CD14-positive monocyte (primary cell): ENCODE measurements at places on chromosomes 4 and X. TPM values are rescaled to one million over a fixed set of nuclear protein-coding genes. Genes with fewer than 3 reads are reported as not detected.

Gene DEFB131A
- polyA plus RNA-seq, result not detected

Gene BMP15
- polyA plus RNA-seq, result not detected

Gene ITIH6
- not detected for polyA plus RNA-seq

Gene ELF2
- polyA plus RNA-seq, result 14.0 TPM

DNA sequence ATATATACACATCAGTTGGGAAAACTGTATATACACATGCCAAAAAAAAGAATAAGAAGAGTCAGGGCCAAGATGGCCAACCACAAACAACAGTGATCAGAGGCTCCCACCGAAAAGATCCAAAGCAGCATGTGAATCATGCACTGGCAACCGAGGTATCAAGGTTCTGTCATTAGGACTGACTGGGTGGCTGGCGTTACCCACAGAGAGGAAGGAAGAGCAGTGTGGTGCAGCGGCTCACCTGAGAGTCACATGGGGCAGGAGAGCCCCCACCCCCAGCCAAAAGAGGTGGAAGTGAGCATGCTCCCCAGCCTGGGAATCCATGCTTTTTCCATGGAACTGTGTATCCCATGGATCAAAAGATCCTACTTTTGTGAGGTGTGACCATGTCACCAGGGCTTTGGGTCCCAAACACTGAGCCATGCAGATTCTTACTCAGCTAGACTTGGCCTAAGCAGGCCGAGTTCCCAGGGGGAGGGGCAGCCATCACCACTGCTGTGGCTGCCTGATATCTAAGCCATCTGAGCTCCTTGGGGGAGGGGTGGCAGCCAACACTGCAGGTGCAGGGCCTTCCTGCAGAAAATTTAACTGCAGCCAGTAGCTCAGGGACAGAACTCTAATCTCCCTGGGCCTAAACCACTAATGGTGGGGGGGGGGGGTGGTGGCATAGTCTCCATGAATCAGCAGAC is 52.8 kb downstream of the P2RY10 start:
- no peak for DNase-seq

- peak; percentile 23 for DNase-seq
Observed at GRCh38 chrX:71095981-71096759, 519 bp downstream of the FOXO4 start.

DNA sequence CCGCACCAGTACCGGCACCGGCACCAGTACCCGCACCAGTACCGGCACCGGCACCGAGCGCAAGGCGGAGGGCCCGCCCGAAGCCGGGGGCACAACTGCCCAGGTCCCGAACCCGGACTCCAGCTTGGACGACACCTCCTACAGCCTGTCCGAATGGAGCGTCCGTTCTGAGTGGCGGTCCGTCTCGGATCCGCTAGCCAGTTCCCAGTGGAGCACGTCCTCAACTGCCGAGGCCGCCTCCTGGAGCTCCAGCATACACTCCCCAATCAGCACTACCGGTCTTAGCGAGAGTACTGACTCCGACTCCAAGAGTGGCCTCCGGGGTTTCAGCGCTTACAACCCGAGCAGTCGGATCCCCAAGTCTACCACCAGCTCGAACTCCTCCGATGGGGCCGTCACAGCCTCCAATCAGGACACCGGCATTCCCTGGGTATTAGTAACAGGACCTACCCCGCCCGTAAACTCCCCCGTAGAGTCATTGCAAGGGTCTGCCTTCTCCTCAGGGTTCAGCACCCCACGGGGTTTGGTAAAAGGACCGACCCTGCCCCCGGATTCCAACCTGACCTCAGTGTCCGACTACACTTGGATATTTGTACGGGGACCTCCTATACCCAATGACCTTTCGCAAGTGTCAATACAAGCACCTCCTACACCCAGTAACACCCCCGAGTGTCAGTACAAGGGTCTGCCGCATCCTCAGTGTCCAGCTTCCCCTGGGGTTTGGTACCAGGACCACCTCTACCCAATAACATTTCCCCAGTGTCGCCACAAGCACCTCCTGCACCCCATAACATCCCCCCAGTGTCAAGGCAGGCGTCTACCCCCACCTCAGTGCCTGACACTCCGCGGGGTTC is 721 bp upstream of the MAOA start:
- DNase-seq, result peak; percentile 4

- DNase-seq, result no peak
Observed at GRCh38 chr4:60605646-60606354, 594.3 kb upstream of the ADGRL3 start.

DNA sequence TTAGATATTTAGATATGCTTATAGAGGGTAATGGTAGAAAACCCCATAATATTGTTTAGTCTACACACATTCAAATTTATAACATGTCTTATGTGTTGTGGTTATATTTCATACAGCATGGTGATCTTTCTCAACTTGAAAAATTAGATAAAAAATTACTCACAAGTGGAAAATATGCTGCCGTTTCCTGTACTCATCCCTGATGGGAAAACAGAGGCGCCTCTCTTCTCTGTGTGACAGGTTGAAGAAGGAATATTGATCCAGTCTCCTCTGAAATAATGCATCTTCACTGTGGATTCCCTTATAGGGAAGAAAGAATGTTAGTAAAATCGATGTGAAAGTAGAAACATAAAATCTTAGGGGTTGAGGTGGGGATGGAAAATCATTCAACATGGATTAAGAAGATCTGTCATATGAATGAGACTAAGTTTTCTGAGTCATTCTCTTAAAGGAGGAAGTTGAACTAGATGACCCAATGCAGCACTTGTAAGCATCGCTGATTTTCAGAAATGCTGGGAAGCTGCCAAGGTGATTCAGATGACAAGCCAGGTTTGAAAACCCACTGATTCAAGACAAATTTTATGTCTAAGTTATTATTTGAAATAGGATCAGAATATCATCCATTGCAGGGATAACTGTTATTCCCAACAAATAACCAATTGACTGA is 70.7 kb downstream of the ANKRD50 start:
- DNase-seq, result peak; percentile 79

DNA sequence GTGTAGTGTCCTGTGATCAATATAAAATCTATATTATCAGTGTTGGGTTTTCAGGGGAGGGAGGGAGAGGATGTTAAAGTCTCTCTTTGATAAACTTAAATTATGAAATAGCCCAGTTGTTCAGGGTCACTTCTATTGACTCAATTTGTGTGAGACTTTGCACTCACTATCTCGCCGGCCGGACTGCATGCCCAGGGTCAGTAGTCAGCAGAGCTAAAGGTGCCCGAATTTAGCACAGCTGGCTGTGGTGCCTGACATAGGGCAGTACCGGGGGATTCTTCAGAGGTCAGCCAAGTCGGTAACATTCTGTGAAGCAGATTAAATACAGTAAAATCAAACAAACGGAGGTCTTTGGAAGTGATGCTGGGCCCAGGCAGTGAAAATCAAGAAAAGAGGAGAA is 19.2 kb downstream of the GABRQ start:
- no peak for DNase-seq

- no peak for DNase-seq
Observed at GRCh38 chrX:49029876-49030275, 13.3 kb downstream of the TFE3 start.

DNA sequence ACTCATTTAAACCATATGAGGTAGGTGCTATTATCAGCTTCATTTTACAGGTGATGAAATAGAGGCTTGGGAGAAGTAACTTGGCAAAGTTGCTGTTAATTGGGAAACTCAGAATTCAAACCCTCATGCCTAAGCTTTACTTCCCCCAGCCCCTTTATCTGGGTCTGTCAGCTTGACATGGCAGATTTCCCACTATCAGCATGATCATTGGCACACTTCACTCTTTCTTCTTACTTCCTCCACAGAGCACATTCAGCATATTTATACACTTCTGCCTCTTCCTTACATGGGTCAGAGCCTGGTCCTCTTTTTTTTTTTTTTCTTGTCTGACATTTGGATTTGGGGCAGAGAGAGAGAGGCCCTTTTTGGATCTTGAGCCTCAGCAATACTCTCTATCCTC is 56.5 kb upstream of the ARX start:
- DNase-seq, result no peak

GRCh38 chrX:101287402-101287801 is 3.7 kb downstream of the TAF7L start:
- DNase-seq, result no peak

GRCh38 chr4:81314196-81314896 is 99.3 kb upstream of the PRKG2 start:
- no peak for DNase-seq

DNA sequence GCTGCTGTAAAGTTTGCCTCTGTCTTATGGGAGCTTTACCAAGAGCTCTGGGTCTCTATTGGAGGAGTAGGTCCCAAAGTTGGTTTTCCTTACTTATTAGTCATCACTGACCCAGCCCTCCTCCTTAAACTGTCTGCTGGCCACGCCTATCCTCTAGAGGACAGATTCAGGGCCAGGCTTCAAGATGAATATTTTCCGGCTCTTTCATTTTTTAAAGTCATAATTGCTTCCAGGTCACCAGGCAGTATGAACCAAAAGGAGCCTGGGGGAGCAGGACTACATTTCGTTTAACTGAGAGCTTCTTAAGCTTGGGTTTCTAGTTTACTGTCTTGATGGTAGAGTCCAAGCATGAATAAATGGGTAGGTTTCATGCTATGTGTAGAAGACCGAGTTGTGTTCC is 13.7 kb downstream of the BCORL1 start:
- no peak for DNase-seq

DNA sequence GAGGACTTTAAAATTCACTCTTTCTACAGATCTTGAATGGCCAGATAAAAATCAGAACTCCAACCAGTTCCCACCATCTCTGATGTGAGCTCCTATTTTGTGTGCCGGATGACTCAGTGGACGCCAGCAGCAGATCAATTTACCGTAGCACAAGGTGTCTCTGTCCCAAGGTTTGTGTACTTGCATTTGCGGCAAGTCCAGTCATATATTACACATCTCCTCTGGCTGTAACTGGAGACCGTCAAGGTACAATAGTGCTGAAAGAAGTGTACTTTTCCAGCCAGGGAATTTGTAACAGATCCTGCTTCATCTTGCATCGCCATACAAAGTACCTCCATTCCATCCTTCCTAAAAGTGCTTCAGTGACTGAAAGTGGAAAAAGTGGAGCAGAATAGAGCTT is 108.2 kb upstream of the SORBS2 start:
- DNase-seq, result no peak

DNA sequence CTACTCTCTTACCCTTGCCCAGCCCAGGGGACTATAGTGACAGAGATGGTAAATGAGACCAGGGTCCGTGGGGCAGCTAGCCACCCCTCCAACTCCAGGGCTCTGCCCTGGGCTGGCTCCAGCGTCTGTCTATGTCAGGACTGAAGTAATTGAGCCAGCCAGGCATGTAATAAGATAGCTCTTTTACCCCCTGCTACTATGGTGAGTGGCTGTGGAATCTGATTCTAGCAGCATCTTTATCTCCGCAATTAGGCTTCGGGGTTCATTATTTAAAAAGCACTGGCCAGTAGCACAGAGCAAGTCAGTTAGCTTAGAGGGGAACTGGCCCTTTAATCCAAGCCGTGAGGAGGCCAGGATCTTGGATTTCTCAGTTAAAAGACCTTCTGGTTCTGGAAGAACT is 123.3 kb upstream of the RAI2 start:
- no peak for DNase-seq

DNA sequence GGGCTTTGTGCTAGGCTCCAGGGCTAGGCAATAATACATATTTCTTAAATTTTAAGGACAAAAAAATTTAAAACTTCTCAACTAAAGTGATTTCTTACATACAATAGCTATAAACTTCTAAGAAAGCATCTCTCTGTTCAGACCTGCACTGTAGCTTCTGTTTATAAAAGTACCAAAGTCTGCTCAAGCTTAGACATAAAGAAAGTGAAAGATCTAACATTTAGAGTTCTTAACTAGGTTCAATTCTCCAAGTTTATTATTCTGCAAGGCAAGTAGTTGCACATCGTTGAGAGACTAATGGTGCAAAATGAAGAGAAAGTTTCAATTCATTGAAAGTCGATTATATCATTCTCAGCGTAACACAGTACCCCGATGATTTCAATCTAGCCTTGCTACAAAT is 857.4 kb upstream of the HTR2C start:
- DNase-seq, result no peak

DNA sequence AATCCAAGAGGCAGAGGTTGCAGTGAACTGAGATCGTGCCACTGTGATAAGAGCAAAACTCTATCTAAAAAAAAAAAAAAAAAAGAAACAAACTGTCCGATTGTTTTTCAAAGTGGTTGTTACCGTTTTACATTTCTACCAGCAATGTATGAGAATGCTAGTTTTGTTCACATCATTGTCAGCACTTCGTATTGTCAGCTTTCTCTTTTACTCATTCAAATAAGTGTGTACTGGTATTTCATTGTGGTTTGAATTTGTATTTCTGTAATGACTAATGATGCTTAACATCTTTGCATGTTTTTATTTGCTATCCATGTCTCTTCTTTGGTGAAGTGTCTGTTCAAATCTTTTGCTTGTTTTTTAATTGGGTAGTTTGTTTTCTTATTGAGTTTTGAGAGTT is 65.8 kb downstream of the GPR101 start:
- no peak for DNase-seq

GRCh38 chrX:12702509-12703091 is 88.6 kb upstream of the PRPS2 start:
- DNase-seq, result no peak

GRCh38 chr4:59920416-59920815 is 1279.7 kb upstream of the ADGRL3 start:
- no peak for DNase-seq

- DNase-seq, result no peak
Observed at GRCh38 chr4:91087743-91088142, 960.5 kb downstream of the CCSER1 start.

DNA sequence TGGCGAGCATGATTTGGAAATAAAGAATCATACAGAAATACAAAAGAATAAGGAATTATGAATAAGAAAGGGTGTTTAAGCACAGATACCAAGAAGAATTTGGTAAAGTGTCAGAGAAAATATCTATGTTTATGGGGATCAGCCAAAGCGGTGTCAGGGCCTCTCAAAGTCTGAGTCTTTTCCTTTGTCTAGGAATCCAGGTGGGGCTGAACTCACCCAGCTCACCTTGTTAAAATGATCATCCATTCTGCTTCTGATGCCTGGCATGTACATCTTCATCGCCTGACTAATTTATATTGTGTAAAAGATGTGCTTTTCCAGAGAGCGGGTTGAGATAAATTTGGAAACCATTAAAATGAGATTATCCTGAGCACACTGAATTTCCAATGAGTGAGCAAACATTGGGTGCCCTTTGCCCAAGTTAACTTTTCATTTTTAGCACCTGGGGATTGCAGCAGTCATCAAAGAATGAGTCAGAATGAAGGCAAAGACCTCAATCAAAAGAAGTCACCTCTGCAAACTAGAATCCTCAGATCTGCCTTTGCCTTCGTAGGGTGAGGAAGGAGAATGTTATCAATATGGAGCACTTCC is 141.9 kb upstream of the ANXA3 start:
- no peak for DNase-seq

DNA sequence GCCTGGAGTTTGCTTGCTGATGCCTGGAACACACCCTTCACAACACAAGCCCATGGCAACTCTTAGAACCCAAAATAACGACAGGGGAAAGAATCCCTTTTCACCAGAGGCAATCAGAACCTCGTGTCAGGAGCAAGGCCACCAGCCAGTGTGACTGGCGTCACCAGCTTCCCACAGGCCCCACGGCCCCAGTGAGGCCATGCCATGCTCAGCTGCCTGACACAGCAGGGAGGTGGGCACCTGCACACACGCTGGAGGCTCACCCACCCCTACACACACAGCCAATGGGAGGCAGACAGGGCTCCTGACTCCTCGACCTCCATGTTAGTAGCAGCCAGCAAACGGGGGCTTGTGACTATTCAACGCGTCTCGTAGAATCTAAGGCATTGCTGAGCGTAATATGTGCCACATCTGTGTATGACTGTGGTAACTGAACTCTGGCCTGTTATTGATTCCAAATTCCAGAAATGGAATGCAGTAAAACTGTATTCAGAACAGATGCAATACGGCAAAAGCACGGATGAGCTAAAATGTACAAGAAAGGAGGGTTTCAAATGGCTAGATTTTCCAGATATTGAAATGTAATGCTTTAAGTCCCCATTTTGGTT is 28.5 kb downstream of the RNF212 start:
- no peak for DNase-seq
